Stimulated activated naive CD4-positive, alpha-beta T cell (primary cell): ENCODE measurements at places on chromosomes 3 and 15.

DNA sequence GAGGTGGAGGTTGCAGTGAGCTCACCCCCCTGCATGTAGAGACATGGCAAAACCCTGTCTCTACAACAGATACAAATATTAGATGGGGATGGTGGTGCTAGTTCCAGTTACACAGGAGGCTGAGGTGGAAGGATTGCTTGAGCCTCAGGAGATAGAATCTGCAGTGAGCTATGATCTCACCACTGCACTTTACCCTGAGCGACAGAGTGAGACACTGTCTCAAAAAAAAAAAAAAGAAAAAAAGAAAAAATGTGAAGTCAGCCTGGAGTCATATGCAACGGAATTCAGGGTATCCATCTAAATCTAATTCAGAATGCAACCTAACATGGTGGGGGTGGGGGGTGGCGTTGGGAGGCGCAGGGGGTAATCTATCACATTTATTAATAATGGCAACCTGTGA lies 37.1 kb upstream of the NR2F2 start:
- DNase-seq = no peak

GRCh38 chr3:171936191-171936841 lies 93.2 kb downstream of the TMEM212 start:
- no peak for DNase-seq

GRCh38 chr3:32288819-32289218 lies 50.3 kb downstream of the CMTM8 start:
- no peak for DNase-seq

- DNase-seq = no peak
Observed at GRCh38 chr3:148615382-148615781, 82.3 kb upstream of the AGTR1 start.

GRCh38 chr15:50458348-50459112 lies 34.3 kb downstream of the USP8 start:
- DNase-seq = no peak

GRCh38 chr3:51637941-51638471 lies 33.0 kb upstream of the TEX264 start:
- no peak for DNase-seq

- no peak for DNase-seq
Observed at GRCh38 chr15:89203705-89204273, 17.6 kb downstream of the RLBP1 start.
